ENCODE measurements at places on chromosomes 12 and 14.

GRCh38 chr12:110004598-110004997, 5.4 kb downstream of the ANKRD13A start:
- no peak for DNase-seq

DNA sequence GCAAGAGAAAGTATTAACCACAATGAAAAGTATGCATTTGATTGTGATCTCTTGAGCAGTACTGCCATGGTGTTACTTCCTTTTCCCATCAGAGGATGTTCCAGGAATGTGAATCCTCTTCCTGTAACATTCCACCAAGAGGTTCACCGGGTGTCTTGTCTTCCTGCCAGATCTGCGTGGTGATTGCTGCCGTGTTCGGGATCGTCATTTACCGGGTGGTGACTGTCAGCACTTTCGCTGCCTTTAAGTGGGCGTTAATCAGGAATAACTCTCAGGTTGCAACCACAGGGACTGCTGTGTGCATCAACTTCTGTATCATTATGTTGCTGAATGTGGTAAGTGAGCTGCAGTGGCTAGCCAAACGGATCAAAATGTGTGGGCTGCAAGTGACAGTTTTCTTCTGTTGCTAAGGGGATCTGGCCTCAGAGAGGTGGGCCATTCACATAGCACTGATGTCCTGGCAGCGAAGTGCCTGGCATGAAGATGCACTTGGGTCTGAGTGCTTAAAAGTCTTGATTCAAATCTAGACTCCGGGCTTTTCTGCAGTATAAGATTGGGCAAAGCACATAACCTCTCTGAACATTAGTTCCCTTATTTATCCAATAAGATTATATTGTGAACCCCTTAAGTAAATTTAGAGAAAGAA, 123.4 kb downstream of the SLC5A8 start:
- DNase-seq = peak; percentile 43

DNA sequence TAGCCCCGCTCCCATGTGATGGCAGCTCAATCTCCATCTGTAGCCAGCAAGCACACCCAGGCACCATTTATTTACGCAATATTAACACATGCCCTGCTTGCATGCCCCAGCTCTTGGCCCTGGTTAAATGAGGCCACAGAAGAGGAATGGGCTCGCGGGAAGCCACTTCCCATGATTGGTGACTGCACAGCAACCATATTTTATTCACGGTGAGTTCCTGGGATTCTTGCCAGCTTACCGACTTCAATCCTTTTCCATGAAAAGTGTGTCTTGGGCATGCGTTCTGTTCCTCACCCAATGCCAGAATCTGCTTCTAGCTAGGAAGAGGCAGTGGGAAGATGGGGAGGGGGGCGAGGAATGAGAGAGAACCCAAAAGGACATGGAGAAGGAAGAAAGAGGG, 54.7 kb downstream of the PITPNM2 start:
- DNase-seq = no peak

- no peak for DNase-seq
Observed at GRCh38 chr12:105227879-105228278, 8.1 kb downstream of the APPL2 start.

DNA sequence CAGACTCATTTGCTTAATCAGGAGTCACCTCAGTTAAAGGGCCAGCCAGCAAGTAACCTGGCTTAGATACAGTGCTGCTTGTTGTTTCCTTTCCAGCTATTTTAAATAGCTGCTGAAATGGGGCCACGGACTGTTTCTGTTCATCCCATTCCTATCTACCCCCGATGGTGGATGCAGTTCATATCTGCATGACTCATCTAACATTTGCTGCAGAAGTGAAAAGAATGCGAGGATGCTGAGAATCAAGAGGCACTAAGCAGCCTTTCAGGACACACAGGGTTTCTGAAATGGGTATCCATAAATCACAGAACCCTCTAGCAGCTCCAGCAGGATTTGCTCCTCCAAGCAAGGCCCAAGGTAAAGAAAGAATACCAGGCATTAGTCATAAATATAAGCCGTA, 60.2 kb upstream of the RTRAF start:
- DNase-seq = no peak

DNA sequence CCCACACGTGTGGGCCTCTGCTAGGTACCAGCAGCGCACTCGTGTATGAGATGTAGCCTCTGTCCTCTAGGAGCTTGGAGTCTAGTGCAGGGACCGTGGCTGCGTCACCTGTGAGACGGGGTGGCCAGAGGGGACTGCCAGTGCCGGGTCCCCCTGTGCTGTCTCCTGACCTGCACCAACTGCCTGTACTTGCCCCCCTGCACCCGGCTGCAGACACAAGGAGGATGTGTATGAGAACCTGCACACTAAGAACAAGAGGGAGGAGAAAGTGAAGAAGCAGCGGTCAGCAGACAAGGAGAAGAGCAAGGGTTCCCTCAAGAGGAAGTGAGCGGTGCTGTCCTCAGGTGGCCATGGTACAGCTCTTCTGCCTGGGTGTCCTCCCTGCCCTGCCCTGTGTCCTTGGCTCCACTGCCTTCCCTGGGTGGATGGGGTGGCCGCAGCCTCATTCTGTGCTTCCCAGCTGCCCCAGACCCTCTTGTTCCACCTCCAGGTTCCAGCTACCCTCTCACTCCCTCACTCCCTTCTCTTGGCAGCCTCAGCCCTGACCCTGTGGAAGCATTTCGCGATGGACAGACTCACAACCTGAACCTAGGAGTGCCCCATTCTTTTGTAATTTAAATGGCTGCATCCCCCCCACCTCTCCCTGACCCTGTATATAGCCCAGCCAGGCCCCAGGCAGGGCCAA, 9.6 kb downstream of the PTPN6 start:
- no peak for DNase-seq
